ENCODE measurements at places on chromosomes 2 and 18.

DNA sequence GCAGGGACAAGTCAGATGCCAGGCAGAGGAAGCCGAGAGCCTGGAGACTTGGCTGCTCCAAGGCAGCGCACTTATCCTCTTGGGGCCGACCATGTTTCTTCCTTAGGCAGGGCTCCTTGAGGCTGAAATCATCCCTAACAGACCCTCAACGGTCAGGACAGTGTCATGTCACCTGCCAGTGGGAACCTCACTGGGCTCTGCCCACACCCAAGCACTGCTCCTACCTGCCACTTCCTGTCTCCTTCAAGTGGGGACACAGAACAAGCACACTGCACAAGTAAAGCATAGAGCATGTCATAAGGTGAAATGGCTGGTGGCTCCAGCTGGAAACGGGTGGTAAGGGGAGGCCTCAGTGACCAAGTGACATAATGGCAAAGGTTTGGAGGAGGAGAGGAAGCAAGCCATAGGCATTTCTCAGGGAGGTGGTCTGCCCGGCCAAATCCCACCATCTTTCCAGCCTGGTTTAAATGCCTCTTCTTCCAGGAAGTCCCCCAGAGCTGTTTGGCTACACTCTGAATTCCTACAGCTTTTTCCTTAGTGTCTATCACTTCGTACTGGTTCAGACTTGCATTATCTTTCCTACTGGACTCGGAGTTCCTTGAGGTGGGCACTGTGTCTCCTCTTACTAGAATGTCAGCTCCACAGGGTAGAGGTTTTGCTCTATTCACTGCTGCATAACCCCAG, 7.3 kb upstream of the ATOH8 start:
- DNase-seq = no peak

- no peak for DNase-seq
Measured at GRCh38 chr18:63986885-63987284, 17.0 kb downstream of the SERPINB8 start.

- DNase-seq = no peak
Measured at GRCh38 chr18:26719896-26720295, 145.6 kb downstream of the AQP4 start.

DNA sequence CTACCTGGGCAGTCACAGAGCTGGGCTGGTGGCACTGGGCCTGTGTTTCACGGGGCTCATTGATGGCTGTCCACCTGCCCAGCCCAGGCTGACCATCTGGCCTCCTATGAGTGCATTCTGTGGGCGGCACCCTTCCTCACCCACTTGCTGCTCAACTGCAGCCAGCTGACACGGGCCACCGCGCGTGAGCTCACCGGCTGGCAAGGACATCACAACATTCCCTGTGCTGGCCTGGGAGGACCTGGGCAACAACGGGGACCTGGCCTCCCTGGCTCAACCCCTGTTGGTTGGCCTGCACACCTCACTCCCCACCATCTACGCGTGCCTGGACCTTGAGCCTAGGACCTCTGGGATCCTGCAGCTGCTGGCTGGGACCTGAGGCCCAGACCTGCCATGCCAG, 98.2 kb upstream of the DTNA start:
- no peak for DNase-seq

GRCh38 chr2:23456881-23457760, 72.1 kb downstream of the KLHL29 start:
- no peak for DNase-seq

GRCh38 chr2:190465060-190465459, 56.9 kb downstream of the MFSD6 start:
- DNase-seq = no peak

DNA sequence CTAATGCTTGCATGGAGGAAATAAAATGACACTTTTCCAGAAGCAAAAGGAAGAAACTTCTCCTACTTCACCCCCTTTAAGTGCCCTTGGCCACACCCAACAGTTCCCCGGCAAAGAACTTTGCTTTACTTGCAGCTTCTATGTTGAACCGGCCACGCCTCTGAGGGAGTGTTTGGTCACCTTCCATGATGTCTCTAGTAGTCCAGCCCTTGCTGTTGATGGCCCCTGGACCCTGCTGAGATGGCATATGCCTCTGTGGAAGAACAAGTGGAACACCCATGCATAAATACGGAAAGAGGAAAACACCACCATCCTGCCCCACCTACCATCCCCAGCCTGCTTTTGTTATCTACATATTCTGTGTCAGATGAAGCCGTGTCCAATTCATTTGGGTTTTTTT, 218.3 kb upstream of the POU3F3 start:
- DNase-seq = no peak

GRCh38 chr2:215435870-215436704, at the start of gene FN1:
Gene FN1 (minus strand): TSS chr2:215436068. CDS start chr2:215435802, 266 bp downstream.
- DNase-seq = peak; percentile 42

DNA sequence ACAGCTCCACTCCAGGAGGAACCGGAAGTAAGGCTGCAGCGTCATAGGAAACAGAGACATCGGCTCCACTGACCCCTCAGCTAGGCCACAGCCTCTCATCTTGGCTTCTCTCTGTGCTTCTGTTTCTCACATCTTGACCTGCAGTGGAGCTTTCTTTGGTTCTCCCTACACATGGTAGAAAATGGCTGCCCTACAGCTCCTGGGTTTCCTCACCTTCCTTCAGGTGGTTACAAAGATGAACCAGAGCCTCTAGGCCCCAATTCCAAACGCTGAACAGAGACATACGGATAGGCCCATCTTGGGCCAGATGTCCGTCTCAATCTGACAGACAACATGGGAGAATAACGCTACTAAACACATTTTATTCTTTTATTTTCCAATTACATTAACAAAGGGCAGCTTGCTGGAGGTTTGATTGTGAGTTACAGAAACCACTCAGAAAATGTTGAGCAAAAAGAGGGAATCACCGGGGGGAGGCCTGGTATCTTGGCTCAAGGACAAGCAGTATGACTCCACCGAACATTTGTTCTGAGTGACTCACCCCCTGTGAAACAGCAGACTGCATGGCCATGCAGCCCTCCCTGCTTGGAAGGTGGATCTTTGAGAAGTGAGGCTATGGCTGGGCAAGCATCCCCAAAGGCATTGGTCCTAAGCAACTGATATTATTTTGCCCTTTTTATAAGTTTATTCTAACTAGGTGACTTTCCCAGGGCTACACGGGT, 303.5 kb downstream of the CDCA7 start:
- DNase-seq = no peak

DNA sequence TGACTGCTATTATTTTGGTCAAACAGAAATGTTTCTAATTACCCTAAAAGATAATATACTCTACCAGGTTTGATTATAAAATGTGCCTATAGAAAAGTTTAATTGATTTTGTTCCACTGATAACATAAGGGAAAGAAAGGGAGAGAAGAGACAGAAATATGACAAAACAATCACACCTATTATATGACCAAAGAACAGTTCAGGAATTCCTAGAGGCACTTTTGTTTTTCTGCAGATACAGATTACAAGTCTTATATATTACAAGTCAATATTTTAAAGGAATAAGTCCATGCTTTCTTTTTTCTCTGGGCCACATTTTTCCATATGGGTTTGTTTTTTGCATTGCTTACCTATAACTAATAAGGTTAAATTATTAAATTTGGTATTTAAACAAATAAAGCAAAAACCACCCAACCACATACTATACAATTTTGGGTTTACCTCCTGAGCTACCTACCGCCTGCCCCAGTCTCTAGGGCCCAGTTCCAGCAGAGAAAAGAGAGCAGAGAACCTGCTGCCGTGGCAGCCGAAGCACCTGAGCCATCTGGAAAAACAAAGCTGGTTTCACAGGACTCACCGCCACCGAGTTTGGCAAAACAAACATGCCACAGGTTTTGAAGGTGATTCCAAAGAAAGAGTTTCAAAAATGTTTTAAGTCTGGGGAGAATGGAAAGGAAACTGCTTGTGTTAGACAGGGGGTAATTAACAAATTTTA, 92.1 kb downstream of the DYM start:
- DNase-seq = no peak

DNA sequence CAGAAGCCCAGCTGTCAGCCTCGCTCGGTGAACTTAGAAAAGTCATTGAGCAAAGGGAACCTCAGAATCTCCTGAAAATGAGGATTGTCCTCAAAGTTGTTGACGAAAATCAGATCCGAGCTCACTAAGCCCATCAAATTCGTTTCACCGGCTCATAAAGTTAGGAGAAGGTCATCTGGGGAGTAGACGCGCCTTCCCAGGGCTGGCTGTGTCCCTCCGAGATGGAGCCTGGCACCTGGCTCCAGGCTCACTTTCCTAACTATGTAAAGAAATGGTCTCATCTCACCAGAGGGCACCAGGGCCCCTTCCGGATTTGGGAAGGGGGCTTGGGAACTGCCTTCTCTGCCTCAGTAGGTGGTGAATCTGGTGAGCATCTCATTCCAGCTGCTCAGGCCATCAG, 145.5 kb downstream of the PXDN start:
- DNase-seq = no peak

DNA sequence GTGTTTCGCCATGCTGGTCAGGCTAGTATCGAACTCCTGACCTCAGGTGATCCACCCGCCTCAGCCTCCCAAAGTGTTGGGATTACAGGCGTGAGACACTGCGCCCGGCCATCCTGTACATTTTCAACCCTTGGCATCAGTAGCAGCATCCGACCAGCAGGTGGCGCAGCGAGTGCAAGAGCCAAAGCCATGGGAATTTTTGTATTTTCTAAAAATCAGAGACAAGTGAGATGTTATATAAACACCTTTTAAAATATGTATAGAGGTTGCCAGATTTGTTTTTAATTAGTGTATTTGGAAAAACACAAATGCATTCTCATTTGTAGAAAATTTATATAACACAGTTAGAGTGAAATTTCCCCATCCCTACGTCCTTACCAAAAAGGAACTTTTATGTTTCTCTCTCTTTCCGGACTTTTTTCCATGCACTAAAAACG, 36.8 kb downstream of the MOGAT1 start:
- peak; percentile 52 for DNase-seq

DNA sequence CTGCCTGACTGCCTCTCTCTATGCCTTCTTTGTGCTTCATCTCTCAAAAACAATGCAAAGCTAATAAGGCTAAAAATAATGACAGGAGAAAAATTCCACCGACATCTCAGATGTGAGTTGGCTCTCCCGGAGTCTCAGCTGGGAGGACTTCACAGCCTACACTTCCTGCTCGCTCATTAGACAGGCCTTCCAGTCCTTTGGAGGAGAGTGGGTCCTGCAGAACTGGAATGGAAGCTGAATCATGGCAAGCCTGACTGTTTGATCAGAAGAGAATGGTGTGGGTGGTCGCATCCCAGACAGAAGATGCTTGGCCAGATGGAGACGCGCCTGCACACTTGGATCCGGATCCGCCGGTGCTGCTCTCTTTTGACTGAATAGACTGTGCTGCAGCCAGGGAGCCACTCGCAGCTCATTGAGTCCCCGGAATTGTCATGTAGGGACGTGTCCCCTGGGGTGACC, 49.7 kb downstream of the TRIB2 start:
- no peak for DNase-seq

DNA sequence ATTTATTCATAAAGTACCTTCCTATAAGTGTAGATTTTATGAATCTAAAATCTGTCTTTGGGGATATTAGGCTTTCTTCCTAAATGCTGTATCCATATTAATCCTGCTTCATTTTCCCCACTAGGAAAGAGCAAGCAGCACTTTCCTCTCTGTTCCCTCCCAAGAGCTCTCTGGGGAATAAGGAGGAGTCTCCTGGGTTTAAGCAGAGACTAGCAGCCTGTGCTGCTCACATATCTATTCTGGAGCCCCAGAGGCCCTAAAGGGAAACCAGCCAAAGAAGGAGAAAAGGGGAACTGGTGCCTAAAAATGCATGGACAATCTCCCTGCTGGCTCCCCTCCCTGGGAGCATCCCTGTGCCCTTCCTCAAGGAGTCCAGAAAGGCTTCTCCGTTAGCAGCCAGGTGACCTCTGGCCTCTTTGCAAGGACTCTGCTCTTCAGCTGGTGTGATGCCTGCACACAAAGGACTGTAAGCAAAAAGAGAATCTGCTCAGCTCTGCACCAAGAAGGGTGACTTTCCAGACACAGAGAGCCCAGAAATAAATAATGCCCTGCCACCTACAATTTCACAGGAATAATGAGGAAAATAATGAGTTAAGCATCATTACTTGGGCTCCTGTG, 270.6 kb downstream of the SS18 start:
- no peak for DNase-seq

All from erythroblast (primary cell).